Epithelial cell of esophagus (primary cell): ENCODE measurements at places on chromosomes 11 and 22.

GRCh38 chr11:12802418-12803085 lies 128.3 kb downstream of the TEAD1 start:
- DNase-seq = peak; percentile 99

GRCh38 chr11:111093061-111093460 lies 152.5 kb upstream of the POU2AF2 start:
- no peak for DNase-seq

DNA sequence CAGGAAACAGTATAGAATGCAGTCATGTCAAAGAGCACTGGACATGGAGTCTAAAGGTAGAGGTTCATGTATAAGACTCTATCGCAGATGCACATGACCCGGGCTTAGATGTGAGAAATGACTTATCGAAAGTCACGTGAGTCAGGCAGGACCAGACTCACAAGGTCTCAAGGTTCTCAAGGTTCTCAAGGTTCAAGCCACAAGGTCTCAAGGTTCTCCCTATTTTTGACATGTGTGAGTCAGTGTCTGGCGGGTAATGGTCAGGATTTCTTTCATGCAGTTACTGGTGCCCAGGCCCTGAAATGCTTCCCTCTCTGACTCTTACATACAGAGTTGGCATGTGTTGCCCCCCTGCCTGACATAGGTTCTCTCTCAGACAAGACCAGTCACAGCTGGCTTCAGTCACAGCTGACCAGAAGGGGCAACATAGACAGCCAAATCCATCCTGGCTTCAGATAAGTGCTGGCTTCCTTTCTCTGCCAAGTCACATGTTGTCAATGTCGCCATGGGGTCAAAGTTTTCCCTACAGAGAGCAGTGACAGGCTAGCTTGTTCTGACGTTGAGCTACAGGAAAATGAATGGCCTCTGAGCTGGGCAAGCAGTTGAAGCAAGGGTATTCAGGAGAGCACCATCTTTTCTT lies 10.1 kb downstream of the CSRP3 start:
- no peak for DNase-seq

GRCh38 chr11:457111-457760 lies 7.2 kb downstream of the PTDSS2 start:
- no peak for DNase-seq

DNA sequence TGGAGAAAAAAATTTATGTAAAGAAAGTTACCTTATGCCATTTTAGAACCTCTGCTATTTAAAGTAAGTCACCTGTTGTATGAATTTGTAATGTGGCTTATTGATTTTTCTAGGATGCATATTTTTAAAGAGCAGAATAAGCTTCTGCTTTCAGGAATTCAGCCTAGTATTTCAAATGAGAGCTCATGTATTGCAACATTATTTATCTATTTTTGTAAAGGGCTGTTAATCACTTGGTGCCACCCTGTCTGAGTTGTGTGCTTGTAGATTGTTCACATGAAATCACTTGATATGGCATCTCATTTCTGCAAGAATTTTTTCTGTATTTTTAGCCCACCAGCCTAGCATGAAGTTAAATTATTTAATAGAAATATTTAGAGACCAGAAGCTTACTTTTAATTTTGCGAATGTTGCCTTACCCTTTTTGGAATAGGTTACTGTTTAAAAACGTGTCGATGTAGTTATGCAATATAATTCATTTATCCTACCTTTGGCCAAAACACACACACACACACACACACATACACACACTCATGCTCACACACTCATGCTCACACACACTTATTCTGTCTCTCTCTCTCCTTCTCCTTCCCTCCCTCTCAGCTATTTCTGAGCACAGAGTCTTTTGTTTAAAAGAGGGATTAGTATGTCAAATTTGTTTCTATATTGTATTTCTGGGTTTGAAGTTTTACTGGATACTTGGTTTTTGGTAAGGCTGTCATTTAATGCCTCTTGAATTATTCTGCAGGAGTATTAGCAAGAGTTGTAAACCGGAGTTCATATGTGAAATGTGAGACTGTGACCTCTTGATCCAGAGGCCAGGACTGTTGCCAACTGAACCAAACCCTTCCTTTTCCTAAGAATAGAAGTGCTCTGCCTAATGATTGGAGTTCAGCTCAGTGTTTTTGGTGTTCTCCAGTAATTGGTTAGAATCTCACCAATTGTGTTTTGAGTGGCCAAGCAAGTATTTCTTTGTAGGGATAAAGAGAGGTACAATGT lies 34.4 kb downstream of the YAP1 start:
- DNase-seq = peak; percentile 34

DNA sequence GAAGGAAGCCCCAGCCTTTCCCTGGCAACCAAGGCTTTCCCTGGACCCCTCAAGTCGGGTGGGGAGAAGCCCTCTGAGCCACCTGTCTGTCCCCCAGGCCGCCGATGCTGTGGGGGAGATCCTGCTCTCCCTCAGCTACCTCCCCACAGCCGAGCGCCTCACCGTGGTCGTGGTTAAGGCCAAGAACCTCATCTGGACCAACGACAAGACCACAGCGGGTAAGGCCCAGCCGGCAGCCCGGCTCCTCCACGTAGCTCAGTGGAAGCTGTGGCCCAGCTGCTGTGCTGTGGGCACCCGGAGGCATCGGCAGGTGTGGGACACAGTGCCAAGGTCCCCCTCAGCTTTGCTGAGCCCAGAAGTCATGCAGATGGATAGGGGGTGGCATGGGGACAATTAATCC lies 12.2 kb upstream of the RHOD start:
- no peak for DNase-seq

GRCh38 chr11:12238420-12238819 lies 128.0 kb downstream of the MICAL2 start:
- no peak for DNase-seq

DNA sequence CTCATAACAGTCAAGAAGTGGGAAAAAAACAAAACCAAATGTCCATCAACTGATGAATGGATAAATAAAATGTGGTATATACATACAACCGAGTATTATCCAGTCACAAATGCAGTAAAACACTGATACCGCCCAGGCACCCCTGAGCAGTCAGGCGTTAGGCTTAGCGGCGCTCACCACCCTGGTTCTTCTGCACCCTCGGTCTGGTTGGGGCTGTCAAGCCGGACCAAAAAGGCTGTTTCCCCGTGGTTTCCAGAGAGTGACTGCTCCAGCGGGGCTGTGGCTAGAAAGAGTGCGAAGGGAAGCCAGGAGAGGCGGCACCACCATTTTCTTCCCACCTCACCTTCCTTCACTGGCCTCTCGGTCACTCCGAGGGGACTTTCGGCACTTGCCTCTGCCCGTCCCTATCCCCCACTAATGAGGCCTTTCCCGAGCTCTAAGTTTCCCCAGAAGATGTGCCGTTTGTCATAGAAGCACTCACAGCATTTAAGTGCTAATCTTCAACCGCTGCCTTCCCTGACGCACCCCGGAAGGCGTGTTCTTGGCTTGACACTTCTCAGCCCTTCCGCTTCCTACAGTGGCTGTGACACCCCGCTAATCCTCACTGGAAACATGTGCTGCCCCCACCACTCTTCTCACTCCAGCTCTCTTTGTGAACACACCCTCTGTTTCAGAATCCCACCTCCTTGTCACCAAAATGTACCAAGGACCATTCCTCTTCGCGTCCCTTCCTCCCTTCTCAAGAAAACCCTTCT lies 42.4 kb downstream of the FCHSD2 start:
- no peak for DNase-seq

GRCh38 chr11:61630089-61630488 lies 49.2 kb upstream of the SYT7 start:
- no peak for DNase-seq

GRCh38 chr11:122232985-122233384 lies 117.0 kb upstream of the BLID start:
- DNase-seq = no peak

DNA sequence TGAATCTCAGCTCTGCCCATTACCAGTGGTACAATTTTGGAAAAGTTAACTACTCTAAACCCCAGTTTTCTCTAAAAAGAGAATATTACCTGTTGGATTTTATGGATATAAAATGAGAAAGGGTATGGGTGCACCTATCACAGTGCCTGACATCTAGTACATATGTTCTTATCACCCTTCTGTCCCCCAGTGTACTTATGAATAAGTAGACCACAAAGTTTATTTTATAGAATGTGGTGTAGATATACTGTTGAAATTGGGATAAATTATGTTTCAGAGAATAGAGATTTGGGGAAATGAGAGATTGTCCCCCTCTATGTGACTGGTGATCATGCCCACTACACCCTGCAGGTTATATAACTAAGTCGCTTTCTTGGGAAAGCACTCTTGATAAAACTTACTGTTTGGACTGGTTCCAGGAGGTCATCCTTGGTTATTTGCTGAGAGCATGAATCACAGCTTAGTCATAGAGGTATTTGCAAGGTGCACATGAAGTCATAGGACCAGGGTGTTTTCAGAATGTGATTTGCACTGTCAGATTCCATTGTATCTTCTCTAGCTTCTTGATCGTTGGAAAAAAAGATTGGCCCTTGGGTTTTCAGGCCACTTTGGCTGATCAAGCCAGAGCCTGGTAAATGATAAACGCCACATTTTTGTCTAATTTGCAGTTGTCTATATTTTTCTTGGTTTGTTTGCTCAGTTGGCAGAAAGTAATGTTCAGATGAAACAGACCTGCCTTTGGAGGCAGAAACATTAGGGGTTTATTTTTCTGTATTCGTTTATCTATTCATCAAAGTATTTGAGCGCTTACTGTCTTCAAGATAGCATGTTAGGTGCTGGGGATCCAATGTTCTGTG lies 21.3 kb downstream of the STX3 start:
- peak; percentile 97 for DNase-seq

- DNase-seq = no peak
Observed at GRCh38 chr22:19669570-19669969, 44.7 kb upstream of the SEPTIN5 start.

- no peak for DNase-seq
Observed at GRCh38 chr11:89660234-89660633, 49.9 kb upstream of the TRIM77 start.

- no peak for DNase-seq
Observed at GRCh38 chr22:17266251-17266971, 47.2 kb upstream of the ADA2 start.

GRCh38 chr22:26399289-26399688 lies 29.8 kb upstream of the ASPHD2 start:
- no peak for DNase-seq

DNA sequence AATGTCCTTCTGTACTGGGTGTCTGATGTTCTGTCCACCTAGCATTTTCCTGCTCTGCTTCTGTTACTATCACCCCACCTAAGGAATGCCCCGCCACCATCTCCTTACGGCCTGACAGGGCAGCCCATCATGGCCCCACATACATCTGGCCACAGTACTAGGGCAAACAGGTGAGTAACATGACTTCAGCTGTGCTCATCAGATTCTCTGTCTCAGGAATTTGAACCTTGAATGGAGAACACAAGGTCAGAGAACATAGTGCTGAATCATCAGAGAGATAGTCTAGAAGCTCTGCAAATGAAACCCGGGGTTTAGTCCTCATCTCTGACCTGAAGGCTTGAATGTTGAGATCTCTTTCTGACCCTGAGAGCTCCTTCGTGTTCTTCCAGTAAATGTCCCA lies 32.4 kb downstream of the ZC3H12C start:
- DNase-seq = peak; percentile 55

GRCh38 chr11:132549001-132549400 lies 983.3 kb downstream of the OPCML start:
- DNase-seq = no peak

GRCh38 chr11:75302371-75302770 lies 49.1 kb downstream of the ARRB1 start:
- no peak for DNase-seq

DNA sequence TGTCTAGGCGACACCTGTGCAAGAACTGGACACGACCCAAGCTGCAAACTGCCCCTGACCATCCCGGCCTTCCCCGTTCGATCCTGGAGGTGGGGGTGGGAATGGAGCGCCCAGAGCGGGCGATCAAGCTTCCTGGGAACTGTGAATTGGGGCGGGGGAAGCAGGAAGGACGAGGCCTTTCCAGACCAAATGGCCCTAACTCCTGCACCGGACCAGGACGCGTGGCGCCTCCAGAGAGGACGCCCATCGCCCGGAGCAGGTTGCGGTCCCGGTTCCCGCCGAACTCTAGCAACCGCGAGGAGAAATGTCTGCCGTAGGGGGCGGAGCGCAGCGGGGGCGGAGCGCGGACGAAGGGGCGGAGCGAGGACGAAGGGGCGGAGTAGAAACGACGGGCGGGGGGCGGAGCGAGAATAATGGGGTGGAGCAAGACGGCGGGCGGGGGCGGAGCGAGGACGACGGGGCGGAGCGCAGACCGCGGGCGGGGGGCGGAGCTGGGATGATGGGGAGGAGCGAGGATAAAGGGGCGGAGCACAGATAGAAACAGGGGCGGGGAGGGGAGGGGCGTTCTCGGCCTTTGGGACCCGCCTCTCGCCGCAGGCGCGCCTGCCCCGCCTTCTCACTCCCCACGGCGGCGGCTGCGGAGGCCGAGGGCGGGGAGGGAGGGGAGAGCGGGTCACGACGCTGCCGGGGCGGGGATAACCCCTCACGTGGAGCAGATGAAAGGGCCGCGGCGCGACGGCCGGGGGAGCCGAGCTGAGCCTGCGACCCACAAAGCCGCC lies at the start of gene ZNRF3:
Gene ZNRF3, plus strand, starts transcription at position 695 of the 779 bp plus-strand sequence. CDS start 195 bp downstream, outside the sequence.
- peak; percentile 94 for DNase-seq

DNA sequence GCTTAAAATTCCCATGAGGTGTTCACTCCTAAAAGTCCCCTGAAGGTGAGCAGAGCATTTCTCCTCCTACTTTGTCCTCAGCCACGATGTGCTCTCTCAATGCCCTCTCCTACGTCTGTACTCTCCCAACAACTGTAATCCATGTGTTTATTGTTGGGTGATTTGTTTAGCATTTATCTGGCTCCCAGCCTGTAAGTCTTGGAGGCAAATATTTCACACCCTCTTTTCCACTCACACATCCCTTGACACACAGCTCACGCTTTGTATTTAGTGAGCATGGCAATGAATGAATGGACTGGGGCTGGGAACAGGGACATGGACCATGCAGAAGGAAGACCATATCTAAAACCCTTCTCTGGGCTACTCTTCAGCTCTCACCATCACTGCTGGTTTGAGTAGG lies 22.6 kb downstream of the HTR3A start:
- no peak for DNase-seq

- DNase-seq = peak; percentile 88
Observed at GRCh38 chr11:12411806-12412727, 34.7 kb downstream of the PARVA start.
